Amygdala (tissue), 56 donors: ENCODE measurements at places on chromosomes 2 and 18.

DNA sequence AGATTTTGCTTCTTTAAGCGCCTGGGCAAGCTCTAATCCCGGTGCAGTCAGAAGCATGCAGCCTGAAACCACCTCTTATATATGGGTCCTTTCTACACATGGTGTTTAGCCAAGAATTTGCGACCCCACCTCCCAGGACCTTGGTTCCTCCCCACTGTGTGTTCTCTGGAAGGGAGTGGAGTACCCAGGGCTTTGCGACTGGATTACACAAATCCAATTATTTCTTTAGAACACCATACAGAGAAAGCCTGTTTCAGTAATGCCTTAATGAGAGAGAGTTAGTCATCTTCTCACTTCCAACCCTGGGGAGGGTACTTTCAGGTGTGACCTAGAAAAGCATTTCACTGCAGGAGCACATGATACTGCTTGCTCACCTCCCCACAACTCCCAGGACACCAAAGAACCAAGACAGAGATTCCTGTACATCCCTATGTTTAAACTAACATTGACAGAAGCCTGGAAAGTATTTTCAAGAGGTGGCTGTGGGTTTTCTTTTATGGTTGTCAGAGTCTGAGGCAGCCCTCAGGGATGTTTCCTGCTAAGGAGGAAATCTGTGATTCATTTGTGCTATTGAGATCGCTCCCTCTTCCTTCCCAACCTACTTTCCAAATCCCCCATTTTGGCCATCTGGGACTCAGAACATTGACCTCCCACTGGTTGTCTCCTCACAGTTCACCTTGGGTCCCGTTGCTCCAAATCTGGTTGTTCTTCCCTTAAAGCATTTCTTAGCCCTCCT, at the start of gene CAPN14:
CAPN14 (minus strand) TSS at position 51 of the 736 bp plus-strand sequence. CDS start 12,068 bp downstream, outside the sequence.
- no peak for DNase-seq

DNA sequence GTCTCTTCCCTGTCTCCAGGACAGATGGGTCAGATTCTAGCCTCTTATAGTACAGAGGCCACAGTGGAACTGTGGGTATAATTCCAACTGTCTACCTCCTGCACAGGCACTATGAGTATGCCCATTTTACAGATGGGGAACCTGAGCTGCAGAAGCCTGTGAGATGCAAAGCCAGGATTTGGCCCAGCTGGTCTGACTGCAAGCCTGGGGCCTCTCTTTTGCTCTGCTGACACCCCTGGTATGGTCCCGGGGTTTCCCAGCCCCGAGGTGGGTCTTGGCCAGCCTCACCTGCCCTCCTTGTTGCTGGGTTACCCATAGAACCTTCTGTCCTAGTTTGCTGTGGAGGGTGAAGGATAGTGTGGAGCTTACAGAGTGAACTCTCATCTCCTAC, 9.8 kb downstream of the HS6ST1 start:
- no peak for DNase-seq

- DNase-seq = no peak
These were observed 115.9 kb downstream of the VAPA start for GRCh38 chr18:10029711-10030110.

GRCh38 chr2:229426464-229426863, 155.4 kb upstream of the PID1 start:
- no peak for DNase-seq

DNA sequence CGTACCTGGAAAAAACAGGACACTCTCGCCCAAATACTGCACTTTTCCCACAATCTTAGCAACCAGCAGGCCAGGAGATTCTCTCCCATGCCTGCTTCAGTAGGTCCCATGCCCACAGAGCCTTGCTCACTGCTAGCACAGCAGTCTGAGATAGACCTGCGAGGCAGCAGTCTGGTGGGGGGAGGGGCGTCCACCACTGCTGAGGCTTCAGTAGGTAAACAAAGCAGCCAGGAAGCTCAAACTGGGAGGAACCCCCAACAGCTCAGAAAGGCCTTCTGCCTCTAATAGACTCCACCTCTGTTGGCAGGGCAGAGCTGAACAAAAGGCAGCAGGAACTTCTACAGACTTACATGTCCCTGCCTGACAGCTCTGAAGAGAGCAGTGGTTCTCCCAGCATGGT, 1202.8 kb upstream of the ACVR2A start:
- no peak for DNase-seq

DNA sequence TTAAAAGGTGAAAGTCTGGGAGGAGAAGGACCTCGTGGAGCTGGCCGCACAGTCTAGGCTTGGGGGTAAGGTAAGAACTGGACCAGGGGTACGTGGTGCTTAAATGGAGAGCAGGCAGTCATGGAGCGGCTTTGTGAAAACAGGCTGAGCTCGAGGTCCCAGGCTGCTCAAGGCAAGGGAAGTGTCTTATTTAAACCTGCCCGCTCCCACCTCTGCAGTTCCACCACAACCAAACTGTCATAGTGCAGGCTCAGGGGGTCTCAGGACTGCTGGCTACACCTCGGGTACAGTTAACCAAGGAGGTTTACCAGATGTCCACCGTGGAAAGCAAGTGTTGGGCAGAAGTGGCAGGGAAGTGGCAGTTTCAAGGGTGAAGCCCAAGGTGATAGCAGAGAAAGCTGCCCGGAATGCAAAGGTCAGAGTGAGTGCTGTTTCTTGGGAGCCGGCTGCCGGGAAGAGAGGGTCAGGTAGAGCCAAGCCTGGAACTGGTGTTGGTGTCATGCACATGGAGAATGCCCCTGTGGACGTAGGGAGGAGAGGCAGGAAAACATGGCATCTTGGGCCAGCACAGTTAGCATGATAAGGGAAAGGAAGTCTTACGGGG, 203.3 kb downstream of the GBX2 start:
- no peak for DNase-seq

- DNase-seq = no peak
These were observed 54.4 kb downstream of the EPHA4 start for GRCh38 chr2:221517696-221518151.

- no peak for DNase-seq
These were observed 65.9 kb downstream of the MGAT5 start for GRCh38 chr2:134319596-134320254.

GRCh38 chr18:41370740-41371139, 584.3 kb upstream of the PIK3C3 start:
- DNase-seq = no peak

- no peak for DNase-seq
These were observed 9.8 kb upstream of the PAPOLG start for GRCh38 chr2:60746318-60746717.

DNA sequence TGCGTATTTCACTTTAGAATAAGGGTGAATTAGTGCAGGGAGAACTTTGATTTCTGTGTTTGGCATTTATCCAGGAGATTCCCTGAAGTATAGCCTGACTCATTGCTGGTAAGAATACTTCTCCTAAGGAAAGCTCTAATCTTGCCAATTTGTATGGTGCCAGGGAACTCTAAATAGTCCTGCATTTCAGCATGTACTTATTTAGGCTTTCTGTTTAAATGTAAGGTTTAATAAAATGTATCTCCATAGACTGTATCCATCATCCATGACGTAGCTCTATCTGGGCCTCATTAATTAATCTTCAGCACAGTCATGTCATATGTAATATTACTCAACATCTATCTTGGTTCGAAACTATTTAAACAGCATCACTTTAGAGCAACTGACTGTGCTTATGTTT, 127.7 kb downstream of the DOK6 start:
- no peak for DNase-seq

GRCh38 chr2:79887747-79888374, 375.0 kb downstream of the CTNNA2 start:
- no peak for DNase-seq

- DNase-seq = no peak
These were observed 692 bp upstream of the POMC start for GRCh38 chr2:25169073-25169470.

- peak; percentile 90 for DNase-seq
These were observed at the start of gene PLEKHH2 for GRCh38 chr2:43637030-43637803. PLEKHH2 (plus strand) TSS chr2:43637260; CDS start chr2:43644674, 7,414 bp downstream.

GRCh38 chr2:238063414-238064189, 2.8 kb downstream of the SCLY start:
- DNase-seq = no peak

DNA sequence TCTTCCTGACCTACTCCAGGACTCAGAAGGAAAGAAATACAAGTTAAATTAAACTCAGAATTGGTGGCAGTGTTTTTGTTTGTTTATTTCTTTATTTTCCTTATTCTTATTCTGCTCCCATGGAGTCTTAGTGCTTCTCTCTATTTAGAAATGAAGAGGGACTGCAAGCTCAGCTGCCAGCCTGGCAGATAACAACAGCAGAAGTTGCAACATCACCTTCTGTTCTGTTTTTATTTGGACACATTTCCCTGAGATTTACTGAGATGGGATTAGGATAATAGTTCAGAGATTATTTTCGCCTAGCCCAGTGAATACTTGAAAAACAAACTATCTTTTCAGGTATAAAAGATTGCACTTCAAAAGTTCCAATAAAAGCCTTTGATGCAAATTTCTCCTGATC, 70.4 kb upstream of the DTNA start:
- no peak for DNase-seq

- DNase-seq = no peak
These were observed 21.5 kb upstream of the ZSCAN30 start for GRCh38 chr18:35311496-35311895.

GRCh38 chr2:240214790-240215675, 74.6 kb upstream of the OTOS start:
- no peak for DNase-seq

DNA sequence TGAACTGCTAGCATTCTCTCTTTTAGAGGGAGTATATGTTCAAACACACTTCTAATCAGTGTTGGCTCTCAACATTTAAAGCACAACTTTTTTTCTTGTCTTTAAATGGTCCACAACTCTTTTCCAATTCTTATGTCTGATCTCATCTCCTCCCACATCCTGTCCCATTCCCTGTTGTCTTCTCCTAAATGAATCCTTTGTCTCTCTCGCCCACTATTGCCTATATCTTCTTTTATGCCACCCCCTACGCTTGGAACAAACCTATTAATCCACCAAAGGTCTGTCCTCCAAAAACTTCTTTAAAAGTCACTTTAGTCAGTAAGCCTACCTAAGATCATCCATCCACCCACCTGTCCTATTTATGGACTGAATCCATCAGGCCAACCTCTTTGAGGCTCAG, 235.5 kb upstream of the SMAD7 start:
- DNase-seq = no peak

DNA sequence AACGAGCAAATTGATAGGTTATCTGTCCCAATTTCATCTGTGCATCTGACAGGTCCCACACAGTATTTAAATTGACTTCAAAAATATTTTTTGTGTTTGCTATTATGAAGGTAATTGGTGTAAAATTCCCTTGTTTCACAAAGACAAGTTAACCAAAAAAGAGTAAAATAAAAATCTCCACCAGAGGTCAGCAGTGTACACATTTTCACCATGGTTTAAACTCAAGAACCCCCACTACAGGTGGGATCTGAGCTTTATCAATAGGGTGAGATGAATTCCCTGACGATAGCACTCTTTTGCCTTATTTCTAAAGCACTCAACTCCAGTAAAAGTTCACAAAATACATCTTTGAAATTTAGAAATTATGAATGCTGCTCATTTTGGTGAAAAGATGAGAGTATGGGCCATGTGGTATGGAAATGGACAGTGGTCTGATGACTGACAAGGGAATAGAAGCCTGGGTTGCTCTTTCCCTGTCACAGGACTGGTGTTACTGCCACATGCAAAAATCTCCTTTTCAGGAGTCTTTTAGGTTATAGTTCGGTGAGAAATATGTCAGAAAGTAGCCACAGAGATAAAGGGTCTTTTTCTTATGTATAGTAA, 68.0 kb downstream of the SERPINB8 start:
- DNase-seq = no peak

GRCh38 chr18:54267701-54268100, 1.6 kb upstream of the POLI start:
- no peak for DNase-seq

- no peak for DNase-seq
These were observed 45.2 kb upstream of the SH3RF3 start for GRCh38 chr2:109083771-109084170.

DNA sequence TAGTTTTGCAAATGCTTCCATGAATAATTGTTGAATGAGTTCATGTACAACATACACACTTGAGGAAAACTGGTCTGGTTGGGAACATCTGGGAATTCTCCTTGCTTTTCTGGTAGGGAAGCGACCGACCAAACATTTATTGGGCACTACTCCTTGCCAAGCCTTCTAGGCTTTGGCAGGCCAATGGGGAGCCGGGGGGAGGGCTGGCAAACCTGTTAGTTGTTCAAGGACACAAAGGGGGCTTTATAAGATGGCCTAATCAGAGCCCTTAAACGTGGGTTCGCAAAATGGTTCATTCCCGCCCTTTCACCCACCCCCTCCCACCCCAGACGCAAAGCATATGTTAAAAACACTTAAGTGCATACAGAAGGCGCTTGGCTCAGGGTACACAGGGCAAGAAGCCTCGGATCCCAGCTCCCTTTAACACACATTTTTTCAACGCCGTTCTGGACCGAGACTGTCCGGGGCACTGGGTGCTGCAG, 844 bp upstream of the VSNL1 start:
- no peak for DNase-seq

DNA sequence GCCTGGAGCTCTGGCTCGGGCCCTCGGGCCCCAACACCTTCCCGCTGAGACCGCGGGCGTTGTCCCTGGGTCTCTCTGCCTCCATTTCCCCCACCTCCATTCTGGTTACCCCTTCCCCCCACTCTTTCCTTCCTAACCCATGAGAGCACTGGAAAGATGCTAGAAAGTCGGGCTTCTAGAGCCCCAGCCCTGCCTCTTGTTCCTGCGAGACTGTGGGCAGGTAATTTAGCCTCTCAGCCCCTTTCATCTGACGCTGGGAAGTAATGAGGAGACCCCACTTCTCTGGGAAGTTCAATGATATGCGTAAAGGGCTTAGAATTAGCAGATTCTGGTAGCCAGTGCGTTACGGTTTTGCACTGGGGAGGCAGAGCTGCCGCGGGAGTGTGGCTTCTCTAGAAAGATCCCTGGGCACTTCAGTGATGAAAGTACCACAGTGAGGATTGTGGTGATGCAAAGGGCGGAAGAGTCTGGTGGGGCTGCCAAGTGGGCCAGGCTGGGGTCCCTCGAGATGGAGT, 16.2 kb upstream of the ECEL1 start:
- DNase-seq = no peak

GRCh38 chr2:69936906-69937305, 22.0 kb downstream of the MXD1 start:
- DNase-seq = no peak

GRCh38 chr18:80035997-80036396, 1.8 kb downstream of the RBFA start:
- DNase-seq = no peak

- no peak for DNase-seq
These were observed 64.1 kb downstream of the CPS1 start for GRCh38 chr2:210620456-210620855.

DNA sequence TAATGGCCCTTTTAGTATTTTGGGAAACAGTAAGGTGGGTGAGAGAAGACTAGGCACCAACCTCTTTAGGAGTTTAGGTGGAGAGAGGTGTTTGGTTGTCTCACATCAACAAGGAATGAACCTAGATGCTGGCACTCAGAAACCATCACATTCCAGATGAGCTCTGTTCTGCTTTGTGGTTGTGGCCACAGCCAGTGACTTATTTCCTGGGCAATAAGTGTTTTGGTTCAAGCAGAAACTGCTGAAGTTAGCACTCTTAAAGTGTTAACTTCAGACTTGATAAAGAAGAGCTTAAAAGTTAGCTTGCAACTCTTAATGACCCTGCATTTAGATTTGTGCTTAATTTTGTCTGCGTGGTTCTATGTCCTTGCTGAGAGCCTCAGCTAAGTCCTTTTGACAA, 929.2 kb downstream of the SLC4A3 start:
- no peak for DNase-seq
